ENCODE measurements at places on chromosomes 7 and 10.

- DNase-seq, result no peak
Measured at GRCh38 chr10:101658975-101659374, 36.0 kb downstream of the FBXW4 start.

GRCh38 chr7:116122972-116123595, 87.3 kb upstream of the TES start:
- no peak for DNase-seq

DNA sequence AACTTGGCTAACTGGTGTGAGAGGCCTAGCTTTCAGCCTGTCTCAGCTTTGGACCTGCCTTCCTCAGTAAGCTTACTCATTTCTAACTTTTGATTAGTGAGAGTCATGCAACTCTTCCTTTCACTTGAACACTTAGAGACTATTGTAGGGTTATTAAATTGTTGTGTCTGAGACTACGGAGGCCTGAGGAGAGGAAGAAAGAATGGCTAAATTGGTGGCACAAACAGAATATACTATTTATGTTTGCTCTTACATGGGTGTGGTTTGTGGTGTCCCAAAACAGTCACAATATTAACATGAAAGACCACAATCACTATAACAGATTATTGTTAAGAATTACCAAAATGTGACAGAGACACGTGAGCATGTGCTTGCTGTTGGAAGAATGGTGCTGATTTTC, 82.1 kb downstream of the TRIM24 start:
- DNase-seq, result no peak

DNA sequence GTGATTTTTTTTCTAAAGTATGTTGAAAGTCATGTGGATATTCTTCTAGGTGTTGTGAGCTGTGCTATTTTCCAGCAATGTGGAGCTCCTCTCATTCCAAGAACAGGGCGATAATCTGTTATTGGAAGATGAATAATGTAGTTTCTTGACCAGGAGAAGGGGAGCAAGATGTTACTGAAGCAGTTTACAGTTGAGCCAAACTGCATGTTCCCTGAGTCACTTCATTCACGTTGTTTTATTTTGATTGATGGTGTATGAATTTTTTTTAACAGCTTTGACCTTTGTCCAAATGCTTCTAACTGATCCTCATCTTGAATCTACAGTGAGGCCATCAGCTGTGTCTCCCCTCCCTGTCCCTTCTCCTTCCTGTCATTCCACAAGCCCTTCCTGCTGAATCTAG, 277.1 kb upstream of the KLF6 start:
- DNase-seq, result no peak

GRCh38 chr7:50329775-50330174, 25.3 kb downstream of the IKZF1 start:
- no peak for DNase-seq

- no peak for DNase-seq
Measured at GRCh38 chr7:145106001-145106400, 270.1 kb upstream of the TPK1 start.

Data from stimulated activated naive CD4-positive, alpha-beta T cell (primary cell).